H54 (cell line): ENCODE measurements at places on chromosomes 3 and 15.

GRCh38 chr3:50676031-50676705 is 1.4 kb downstream of the DOCK3 start:
- DNase-seq: no peak

DNA sequence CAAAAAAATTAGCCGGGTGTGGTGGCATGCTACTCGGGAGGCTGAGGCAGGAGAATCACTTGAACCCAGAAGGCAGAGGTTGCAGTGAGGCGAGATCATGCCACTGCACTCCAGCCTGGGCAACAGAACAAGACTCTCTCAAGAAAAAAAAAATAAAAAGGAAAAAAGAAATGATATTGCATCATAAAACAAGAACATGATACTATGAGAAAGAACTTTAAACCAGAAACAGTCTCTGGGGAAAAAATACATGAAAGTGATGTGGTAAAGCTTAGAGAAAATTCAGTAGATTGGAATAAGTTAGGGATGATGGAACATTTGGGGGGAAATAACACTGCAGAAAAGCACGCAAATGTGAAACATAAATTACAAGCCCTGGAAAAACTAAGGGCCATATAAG is 54.7 kb downstream of the CRYGS start:
- no peak for DNase-seq

DNA sequence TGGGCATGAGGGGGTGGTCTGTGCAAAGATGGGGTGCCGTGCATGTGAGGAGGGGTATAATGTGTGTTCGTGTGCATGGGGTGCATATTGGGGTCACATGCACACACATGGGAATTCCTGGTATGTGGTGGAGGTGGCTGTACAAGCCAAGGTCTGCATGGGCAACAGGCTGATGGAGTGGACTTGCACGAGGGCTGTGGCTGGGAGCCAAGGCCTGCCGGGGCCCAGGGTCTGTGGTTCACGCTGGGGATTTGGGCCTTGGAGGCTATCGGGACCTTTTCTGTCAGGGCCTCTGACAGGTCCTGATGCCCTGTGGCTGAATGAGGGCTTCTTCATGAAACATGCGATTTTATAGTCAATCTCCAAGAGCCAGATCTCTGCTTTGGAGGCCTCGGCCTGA is 9.8 kb upstream of the PLXND1 start:
- no peak for DNase-seq

DNA sequence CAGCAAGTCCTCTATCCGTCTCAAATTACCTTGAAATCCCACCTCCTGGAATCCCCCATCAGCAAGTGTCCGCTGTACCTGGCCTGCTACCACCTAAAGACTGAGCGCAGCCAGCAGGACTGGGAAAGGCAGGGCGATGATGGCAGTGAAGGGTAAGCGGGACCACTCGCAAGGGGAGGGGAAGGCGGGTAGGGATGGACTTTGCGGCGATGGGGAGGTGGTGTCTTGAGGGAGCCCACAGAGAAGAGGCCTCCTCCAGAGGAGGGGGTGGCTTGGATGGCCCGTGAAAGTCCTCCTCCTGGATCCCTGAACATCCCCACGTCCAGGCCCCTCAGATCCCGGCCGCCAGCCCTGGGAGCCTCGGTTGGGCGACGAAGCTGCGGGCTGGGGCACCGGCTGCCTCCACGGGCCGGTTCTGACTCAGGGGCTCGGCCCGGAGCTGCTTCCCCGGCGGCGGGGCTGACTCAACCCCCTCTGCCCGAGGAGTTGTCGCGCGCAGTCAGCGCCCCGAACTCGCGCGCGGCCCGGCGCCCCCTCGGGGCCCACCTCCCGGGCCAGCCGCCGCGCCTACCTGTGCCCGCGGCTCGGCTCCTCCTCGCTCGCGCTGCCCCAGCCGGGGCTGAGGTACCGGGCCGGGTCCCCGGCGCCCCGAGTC is 512 bp downstream of the LARP6 start:
- DNase-seq: peak; percentile 50

GRCh38 chr3:194386066-194386465 is 13.0 kb downstream of the GP5 start:
- DNase-seq: no peak

- DNase-seq: no peak
Observed at GRCh38 chr3:158802409-158803268, 785 bp downstream of the MFSD1 start.

DNA sequence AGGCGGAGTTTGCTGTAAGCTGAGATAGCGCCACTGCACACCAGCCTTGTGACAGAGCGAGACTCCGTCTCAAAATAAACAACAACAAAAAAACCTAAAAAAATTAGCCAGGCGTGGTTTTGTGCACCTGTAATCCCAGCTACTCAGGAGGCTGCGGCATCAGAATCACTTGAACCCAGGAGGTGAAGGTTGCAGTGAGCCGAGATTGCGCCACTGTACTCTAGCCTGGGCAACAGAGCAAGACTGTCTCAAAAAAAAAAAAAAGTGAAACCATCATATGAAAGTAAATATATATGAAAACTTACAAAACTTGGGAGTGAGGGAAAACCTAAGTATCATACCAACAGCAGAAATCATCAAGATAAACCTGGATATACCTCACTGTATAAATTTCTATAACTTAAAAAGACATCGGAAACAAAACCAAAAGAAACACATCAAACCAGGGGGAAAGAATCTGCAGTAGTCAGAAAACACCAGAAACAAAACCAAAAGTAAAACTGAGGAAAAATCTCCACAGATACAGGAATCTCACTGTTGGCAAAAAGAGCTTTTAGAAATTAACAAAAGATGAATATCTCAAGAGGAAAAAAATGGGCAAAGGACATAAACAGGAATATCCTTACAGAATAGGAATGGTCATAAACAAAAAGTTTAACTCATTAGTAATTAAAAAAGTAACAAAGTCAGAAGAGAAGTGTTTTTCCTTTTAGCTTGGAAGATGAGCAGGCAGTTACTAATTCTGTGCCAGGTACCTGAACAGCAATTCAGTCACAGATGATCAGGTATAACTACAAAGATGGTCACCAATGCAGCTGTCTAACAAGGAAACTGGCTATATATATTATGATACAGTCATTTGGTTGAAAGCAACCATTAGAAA is 41.3 kb downstream of the ETV5 start:
- DNase-seq: no peak

- DNase-seq: no peak
Observed at GRCh38 chr3:175416600-175416999, 557.5 kb downstream of the NAALADL2 start.

DNA sequence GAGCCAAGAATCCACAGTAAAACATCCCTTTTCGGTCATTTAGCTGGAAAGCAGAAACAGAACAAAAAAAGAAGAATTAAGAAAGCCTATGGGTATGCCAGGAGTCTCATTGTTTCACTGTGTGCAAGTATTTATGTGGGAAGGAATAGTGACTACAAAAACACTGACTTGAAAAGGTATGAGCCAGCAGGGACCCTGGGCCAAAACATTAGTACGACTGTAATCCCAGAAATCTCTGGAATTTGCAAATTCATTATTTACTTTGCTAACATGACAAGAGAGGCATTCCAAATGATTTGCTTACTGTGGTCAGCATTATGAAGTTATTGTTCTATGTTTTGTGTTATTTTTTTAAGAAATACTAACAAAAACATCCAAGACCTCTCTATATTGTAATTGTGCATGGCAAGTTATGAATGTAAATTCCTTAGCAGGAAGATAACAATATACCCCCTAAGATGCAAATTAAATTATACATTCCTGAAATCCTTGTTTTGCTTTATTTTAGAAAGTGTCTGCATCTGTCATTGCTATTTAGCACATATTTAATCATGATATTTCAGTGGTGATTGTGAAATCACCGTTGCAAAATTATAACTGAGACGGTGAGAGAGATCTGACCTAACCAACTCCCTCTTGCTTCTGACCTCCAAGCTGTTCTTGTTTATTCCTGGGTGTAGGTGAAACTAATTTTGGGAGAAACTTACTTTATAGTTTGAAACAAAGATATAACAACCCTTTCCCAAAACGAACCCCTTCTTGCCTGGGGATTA is 299.2 kb downstream of the ZPLD1 start:
- DNase-seq: no peak

DNA sequence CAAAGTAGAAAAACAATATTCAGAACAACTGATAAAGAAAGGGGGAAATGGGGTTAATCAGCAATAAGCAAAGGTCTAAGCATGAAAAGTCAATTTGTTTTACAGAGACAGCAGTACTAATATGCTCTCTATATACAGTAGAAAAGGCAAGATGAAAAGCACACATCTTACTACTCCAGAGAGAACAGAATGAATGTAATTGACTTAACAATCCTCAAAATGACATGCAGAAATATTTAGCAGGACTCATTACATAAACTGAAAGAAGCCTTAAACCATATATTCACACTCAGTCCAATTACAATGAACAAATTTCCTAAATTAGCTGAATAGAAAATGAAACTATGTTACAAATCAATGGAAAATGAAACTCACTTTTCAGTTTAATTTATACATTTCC is 319.8 kb downstream of the SUCLG2 start:
- no peak for DNase-seq

DNA sequence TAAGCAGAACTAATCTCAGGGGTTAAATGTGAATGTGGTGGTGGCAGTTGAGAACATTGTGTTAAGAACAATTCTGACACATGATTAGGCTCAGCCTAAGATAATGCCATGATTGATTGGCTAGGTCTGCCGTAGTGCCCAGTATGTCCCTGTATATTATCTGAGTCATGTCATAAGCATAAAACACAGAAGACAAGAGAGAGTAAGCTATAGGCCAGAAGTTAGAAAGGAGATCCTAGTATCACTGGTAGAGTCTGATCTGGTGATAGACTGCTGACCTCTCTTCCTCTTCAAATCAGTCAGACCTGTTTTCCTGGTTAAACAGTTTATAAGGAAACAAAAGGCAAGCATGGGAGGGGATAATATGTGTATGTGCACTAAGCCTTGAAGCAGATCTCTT is 30.1 kb upstream of the ATP8B4 start:
- DNase-seq: no peak

DNA sequence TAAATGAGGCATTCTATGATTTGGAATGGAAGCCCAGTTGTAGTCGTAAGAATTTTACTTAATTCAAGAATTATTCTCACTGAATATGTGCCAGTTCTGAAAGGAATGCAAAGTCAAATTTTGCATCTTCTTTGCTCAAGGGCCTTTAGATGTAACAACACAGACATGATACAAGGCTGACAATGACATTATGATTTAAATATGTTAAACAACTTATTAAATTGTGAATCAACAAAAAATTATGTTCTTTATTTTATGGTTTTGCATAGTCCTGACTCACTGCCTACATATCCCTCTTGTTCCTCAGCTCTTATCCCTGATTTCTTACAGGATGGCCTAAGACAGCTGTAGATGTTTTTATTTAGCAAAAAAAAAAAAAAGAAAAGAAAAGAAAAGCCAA is 170.9 kb upstream of the NR2E3 start:
- DNase-seq: no peak

GRCh38 chr3:123350971-123351370 is 97.9 kb downstream of the ADCY5 start:
- no peak for DNase-seq

DNA sequence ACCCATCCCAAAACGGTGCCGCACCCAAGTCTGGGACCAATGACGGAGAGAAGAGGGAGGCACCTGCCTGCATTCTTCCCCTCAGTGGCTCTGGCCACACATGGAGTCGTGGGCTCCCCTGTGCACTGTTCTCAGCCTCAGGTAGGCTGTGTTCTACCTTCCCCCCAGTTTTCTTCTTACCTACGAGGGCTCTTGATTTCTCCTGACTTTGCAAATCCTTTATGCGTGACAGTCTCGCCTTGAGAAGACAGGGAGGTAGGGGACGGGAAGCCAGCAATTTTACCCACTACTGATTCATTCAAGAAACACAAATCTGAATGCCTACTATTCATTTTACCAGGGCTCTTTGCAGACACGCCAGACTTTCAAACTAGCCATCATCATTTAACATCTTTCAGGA is 261.3 kb upstream of the NSMCE3 start:
- no peak for DNase-seq

DNA sequence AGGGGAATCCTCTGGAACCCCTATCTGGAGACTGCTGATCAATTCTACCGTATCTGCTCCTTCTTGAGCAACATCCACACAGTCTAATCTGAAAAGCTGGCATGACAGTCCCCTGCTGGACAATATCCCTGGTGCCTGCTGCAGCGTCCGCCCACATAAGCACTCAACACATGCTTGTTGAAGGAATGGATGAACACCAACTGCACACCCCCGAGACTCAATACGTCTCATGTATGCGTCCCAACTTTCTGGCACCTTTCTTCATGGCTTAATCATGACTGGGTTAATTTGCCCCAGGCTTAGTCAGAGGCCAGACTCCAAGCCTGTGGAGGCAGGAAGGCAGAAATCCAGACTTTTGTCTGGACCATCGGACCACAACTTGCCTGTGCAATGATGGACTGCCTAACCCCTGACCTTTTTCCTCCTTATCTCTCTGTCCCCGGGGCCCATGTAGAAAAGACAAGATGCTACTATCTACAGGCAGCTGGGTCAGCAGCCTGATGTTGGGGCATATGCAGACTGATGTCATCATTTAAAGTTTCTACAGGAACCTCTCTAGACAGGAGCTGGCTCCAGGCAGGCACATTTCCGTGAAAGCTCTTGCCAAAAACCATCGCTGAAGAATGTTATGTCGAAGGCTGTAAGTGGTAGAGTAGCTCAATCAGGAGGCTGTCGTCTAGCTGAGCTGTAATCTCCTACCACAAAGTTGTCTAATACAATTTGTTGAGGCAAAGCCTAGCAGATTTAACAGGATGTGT is 114.1 kb upstream of the TPM1 start:
- DNase-seq: peak; percentile 19
